ENCODE measurements at places on chromosomes 1 and 21.
A peak's percentile ranks its signal among the peaks of the same experiment; 100 is the strongest.

GRCh38 chr1:58845942-58846341 is 62.1 kb upstream of the JUN start:
- no peak for DNase-seq

- no peak for DNase-seq
These were observed 26.7 kb downstream of the BTG3 start for GRCh38 chr21:17585875-17586450.

- no peak for DNase-seq
These were observed 6.0 kb upstream of the MYOG start for GRCh38 chr1:203091761-203092330.

DNA sequence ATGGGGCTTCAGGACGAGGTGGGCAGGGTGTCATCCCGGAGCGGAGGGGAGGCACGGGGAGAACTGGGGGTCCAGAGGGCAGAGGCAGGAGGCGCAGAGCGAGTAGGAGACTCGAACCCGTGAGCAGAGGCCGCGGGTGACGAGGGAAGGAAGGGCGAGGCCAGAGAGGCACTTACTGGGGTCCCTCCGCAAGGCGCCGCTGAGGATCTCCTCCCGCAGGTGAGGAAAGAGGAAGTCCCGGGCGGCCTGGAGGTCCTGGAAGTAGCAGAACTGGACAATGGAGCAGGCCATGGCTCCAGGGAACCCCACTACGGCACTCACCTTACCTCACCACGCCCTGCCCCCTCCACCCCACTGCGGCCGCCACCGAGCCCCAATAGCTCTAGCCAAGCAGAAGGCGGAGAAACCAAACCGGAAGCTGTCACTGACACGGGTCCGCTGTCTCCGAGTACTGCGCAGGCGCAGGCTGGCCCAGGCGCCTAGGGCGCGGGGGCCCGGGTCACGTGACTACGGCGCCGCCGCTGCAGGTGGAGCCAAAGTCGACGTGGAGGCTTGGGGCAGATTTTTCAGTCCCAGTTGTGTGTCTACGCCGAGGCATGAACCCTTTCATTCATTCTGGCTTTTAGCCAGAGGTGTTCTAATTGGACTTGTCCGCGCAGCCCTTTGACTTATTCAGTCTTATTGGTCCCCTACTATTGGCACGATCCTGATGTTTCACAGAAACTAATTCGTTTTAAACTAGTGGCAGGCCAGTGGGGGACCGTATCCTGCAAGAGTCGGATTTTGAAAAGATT is at the start of gene RAB3GAP2:
RAB3GAP2 (minus strand) TSS at position 407 of the 794 bp plus-strand sequence; CDS start at position 291, 116 bp downstream.
- peak; percentile 97 for DNase-seq

DNA sequence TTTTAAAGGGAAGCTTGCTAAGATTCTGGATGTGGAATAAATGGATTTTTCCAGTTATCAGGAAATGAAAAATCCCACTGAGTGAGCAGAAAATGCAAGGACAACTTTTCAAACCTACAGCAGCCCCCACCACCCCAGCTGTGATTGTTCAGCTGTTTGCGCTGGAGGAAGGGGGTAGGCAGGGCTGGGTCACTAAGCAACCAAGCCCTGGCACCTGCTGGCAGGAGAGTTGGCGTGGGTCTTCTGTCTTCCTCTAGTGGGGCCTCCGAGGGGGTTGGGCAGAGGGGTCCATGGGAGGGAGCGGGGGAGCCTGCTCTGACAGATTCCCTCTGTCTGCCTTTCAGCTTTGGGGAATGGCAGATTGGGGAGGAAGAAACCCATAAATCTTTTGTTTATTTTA is 45.3 kb downstream of the EIF2D start:
- DNase-seq, result no peak

- DNase-seq, result no peak
These were observed 16.0 kb upstream of the GBP1 start for GRCh38 chr1:89081005-89081404.

DNA sequence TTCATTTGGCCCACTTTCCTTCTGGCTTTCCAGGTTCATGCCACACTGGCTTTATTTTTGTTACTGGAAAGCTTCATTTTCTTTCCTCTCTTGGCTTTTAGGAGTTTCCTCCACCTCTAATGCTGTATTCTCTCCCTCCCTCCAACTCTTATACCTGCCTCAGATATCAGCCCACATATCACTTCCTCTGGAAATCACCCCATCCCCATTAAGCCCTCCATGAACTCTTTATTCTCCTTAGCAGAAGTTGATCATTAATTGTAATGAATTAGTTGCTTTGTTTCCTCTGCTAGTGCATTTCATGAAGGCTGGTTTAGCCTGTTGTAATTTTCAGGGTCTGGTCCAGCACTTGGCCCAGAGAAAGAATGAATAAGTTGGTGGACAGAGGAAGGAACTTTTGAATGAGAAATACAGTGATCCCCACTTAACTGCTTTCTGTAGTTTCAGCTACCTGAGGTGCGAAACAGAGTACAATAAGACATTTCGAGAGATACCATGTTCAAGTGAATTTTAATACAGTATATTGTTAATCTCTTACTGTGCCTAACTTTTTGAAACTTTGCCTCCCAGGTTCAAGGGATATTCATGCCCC is 1.7 kb downstream of the SOAT1 start:
- no peak for DNase-seq
